ENCODE measurements at places on chromosomes 5 and 9.

DNA sequence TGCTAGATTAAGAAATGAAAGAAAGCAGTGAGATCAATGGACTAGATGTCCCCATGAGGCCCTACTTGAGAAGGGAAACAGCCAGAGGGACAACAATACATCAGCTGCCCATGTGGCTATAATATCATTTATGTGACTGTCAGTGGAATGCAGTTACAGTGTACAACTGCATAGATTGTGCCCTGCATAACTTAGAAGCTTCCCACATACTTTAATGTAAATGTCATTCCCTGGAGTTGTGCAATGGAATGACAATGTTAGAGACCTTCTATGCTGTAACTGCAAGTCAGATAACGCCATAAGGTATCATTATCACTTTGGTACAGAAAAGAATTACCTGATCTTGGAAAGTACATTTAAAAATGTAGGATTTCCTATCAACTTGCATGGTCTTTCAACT lies 67.4 kb downstream of the FBN2 start:
- DNase-seq = no peak

DNA sequence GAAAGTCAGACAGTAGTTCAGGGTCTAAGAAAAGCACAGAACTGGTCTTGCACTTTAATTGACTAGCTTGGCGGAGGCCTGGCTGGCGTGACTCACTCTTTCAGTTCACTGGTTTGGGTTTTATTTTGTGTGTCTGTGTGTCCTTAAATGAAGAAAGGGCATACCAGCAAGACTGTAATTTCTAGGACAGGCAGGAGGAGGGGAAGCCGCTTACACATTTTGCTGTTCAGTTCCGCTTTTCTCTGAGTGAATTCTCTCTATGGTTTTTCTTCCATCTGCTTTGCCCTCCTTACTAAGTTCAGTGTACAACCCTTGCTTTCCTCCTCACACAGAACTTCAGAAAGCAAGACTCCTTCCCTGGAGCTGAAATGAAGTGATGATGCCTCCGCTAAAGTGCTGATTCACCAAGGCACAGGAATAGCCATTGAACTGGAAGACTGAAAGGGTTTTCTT lies 150.8 kb downstream of the MEF2C start:
- no peak for DNase-seq

GRCh38 chr9:18393340-18394130 lies 80.4 kb upstream of the ADAMTSL1 start:
- peak; percentile 34 for DNase-seq

DNA sequence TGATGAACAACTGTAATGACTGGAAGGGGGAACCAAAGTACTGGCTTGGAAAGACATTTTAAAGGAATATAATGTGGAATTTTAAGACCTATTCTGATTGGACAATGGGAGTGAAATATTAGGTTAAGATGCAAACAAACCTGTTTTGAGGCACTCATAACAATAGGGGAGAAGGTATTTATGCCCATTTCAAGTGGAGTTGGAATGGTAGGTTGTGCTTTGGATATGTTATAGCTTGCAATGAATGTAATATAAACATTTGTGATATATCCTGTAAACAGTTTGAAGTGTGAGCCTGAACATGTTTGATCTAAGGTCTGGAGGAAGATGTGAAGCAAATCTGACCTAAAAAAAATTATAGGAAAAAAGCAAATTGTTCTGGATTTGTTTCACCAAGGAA lies 129.6 kb upstream of the GRHPR start:
- DNase-seq = no peak

GRCh38 chr5:119966028-119966427 lies 336.7 kb downstream of the FAM170A start:
- no peak for DNase-seq

DNA sequence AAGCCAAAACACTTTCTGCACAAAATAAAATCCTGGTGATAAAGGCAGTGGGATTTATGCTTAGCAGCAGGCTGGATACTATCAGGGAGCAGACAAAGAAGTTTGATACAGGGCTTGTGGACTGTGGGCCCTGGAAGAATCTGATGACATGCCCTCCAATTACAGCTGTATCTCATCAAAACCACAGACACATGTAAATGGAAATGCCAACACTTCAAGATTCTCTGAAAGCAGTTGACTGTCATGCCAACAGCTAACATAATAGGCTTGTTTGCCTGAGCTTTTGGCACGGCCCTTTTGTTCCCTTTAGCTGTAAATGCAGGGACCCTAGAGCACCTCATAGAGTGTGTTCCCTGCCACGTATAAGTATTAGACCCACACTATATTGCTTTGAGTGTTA lies 114.4 kb downstream of the STK32A start:
- no peak for DNase-seq

- no peak for DNase-seq
Observed at GRCh38 chr9:132910376-132910775, 31.7 kb downstream of the SPACA9 start.

DNA sequence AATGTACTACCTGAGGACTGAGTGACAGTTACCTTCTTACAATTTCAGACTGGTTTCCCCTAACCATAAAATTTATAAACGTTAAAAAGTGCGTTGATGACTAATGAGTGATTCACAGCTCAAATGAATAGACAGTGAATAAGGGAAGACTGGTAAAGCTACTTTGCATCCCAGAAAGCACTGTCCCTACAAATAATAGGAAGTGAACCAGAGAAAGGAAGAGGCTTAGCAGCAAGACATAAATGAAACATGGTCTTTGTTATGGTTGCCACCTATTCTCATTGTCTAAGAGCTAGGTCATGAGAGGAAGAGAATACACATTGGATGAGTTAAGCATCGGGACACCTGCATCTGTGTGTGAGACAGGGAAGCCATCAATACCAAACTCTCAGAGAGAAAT lies 849.2 kb downstream of the TAF11L14 start:
- no peak for DNase-seq

DNA sequence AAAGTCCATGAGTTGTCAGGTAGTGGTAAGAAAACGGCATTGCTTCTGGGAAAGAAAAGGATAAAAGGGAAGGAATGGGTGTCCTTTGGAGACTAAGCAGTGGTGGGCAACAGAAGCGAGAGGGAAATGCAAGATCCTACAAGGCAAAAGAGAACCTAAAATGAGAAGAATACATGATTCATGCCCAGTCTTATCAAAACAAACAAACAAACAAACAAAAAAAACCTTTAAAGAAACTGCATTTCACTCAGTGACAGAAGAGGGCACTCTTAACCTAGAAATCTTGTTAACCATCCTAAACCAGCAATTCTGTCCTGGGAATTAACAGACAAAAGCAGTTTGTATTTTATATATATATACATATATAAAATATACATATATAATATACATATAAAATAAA lies 88.5 kb downstream of the SUSD1 start:
- DNase-seq = no peak

GRCh38 chr5:6377582-6377904 lies 804 bp downstream of the MED10 start:
- no peak for DNase-seq

- no peak for DNase-seq
Observed at GRCh38 chr5:144522698-144523097, 352.0 kb downstream of the KCTD16 start.

- peak; percentile 64 for DNase-seq
Observed at GRCh38 chr9:137670391-137671195, 51.8 kb downstream of the EHMT1 start.

- DNase-seq = no peak
Observed at GRCh38 chr5:72248410-72248981, 71.5 kb downstream of the MRPS27 start.

DNA sequence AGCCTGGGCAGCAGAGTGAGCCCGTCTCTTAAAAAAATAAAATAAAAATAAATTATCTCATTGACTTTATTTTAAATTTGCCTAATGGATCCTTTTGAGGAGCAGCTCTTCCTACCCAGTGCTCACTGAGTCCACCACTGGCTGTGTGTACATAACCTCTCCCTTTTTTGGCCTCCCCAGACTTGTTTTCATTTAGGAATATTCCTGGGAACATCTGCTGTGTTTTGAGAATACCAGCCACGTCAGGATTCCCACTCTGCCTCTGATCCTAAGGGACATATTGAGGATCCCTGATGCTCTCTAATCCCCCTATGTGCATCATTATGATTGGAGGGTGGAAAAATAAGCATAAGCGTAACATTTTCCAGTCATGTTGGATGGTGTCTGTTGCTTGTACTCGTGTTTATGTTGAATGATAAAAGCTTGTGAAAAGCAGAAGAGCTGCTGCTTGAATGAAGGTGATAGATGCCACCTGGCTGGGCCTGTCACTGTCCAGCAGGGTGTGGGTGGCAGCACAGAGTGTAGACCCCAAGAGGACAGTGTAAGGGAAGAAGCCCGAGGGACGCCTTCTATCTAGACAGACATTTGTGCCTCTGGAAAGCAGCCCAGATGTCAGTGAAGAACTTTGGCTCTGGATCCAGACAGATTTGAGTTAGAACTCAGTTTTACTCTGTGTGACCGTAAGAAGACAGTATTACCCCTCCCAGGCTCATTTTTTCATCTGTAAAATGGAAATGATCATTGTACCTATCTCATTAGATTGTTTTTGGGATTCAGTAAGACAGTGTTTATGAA lies 15.4 kb downstream of the KCNN2 start:
- DNase-seq = peak; percentile 25

GRCh38 chr9:21324047-21324446 lies 11.2 kb downstream of the KLHL9 start:
- DNase-seq = no peak

GRCh38 chr9:91905991-91906469 lies 44.0 kb downstream of the ROR2 start:
- DNase-seq = no peak

- DNase-seq = no peak
Observed at GRCh38 chr9:135117281-135117680, 29.8 kb downstream of the OLFM1 start.

- DNase-seq = no peak
Observed at GRCh38 chr9:113930390-113930783, 54.3 kb downstream of the ZNF618 start.

GRCh38 chr5:74156728-74157383 lies 483.7 kb downstream of the ENC1 start:
- DNase-seq = no peak

DNA sequence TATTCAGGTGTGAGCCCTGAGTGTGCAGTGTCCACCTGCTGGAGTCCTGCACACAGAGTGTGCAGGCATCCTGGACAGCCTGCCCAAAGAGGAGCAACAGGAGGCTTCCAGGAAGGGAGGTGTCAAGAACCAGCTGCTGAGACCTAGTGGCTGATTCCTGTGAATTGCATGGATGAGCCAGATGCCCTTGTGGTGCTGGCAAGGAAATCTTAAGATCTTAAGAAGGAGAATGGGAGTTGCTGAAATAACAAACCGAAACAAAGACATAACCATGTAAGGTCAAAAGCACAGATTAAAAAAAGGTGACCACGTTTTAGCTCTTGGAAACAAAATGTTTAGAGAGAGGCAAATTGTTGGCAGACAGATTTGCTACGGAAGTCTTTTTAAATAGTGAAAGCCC lies 29.3 kb upstream of the RPS23 start:
- DNase-seq = no peak

DNA sequence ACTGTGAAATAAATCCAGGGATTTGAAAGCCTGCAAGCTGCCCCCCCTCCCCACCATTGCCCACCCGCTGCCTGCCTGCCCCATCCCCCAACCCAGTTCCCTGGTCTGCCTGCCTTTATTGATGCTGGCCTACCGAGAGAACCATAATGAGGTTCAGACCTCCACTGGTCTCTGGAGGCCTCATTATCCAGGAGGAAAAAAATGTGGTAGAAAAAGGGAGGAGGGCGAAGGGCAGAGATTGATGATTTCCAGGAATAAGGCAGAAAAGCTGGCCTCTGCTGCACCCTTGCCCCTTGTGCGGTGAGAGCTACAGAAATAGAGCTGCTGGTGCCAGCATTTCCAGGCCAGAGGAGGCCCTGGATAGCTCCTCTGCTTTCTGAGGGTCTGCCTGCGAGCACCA lies 216.1 kb downstream of the PAPPA start:
- DNase-seq = no peak

GRCh38 chr5:167965710-167966109 lies 325.7 kb upstream of the WWC1 start:
- no peak for DNase-seq

DNA sequence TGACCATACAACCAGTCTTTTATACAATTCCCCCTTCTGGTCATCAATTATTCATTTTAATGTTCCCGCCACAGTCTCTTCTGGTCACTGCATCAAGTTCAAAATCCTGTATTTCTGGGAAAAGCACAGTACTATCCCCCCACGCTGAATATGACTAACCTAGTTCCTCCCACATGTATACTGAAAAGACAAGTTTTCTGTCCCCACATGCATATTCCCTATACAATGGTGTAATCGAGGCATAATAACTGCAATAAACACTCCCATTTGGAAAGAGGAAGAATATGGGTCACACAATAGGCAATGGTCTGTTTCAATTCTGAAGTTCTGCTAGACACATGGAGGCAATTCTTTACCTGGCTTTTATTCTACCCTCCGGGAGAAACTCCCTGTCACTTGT lies 344.9 kb downstream of the EFNA5 start:
- no peak for DNase-seq

DNA sequence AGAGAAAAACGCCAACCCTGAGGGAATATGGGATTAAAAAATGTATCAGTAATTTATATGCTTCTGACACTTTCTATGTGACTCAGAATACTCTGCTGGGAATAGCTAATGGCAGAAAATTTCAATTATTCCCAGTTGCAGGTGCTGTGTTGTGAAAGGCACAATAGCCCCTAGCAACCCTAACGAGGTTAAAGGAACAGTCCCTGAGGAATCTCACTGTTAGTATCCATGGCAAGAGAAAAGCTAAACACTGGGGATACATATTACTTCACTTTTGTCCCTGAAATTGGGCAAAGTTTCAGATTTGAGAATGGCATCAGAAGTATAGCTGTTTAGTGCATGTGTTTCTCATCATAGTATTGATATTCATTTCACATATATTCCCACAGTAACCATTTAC lies 555.0 kb downstream of the RAB3C start:
- no peak for DNase-seq

DNA sequence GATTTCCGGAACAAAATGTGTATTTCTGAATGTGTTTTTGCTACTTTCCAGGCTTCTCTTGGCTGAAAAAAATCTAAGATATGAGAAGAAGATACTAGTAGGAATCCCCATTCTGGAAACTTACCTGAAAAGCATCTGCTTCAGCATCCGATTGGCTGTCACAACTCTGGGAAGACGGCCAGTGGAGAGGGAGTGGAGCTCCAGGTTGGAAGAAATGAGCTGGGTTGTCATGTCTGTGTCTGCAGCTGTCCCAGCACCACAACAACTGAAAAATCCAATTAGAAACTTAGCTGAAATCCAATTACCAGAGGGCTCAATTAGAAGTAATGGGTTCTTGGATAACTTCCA lies 3.0 kb downstream of the PSMB7 start:
- DNase-seq = no peak

- no peak for DNase-seq
Observed at GRCh38 chr9:34318163-34318790, 10.8 kb downstream of the KIF24 start.
